Stimulated activated CD8-positive, alpha-beta memory T cell treated with anti-CD3 and anti-CD28 coated beads, Interleukin-4, amount 100 ng/mL, for 4 hours (primary cell): ENCODE measurements at places on chromosomes 5 and 9.
A peak's percentile ranks its signal among the peaks of the same experiment; 100 is the strongest.

- peak; percentile 3 for DNase-seq
These were observed at the start of gene FGFR4 for GRCh38 chr5:177086654-177087397. FGFR4 (plus strand) TSS chr5:177086915; CDS start chr5:177089603, 2,688 bp downstream.

GRCh38 chr5:175900157-175900556, 28.8 kb downstream of the CPLX2 start:
- DNase-seq: no peak

- no peak for DNase-seq
These were observed 167.1 kb upstream of the PAPPA start for GRCh38 chr9:115986508-115986907.

- no peak for DNase-seq
These were observed 14.0 kb upstream of the GPR151 start for GRCh38 chr5:146529984-146530383.

DNA sequence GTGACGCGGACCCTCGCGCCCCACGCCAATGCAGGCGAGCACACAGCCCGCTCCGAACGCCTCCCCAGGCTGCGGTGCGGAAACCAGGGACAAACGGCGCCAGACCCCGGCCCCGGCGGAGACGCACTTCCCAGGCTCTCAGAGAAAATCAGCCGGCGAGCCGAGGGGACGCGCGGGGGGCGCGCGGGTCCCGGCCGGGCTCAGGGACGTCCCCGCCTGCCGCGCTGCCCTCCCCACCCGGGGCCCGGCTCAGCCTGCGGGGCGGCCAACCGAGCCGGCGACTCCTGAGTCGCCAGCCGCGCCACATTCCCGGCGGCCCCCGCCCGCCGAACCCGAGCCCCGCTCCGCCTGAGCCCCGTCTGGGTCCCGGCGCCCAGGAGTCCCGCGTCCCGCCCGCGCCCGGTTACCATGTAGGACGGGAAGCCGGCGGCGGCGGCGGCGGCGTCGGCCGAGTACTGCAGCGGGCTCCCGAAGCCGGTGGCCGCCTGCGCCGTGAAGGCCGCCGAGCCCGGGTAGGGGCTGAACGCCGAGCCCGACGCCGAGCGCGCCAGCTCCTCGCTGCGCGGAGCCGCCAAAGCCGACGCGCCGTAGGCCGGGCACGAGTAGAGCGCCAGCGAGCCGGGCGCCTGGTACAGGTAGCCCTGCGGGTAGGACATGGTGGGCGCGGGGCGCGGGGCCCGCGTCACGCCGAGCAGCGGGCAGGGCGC, 566 bp downstream of the IRX2 start:
- no peak for DNase-seq

- no peak for DNase-seq
These were observed 17.5 kb downstream of the TNIP1 start for GRCh38 chr5:151063142-151063989.

- no peak for DNase-seq
These were observed 36.8 kb downstream of the GPBP1 start for GRCh38 chr5:57210633-57211032.

DNA sequence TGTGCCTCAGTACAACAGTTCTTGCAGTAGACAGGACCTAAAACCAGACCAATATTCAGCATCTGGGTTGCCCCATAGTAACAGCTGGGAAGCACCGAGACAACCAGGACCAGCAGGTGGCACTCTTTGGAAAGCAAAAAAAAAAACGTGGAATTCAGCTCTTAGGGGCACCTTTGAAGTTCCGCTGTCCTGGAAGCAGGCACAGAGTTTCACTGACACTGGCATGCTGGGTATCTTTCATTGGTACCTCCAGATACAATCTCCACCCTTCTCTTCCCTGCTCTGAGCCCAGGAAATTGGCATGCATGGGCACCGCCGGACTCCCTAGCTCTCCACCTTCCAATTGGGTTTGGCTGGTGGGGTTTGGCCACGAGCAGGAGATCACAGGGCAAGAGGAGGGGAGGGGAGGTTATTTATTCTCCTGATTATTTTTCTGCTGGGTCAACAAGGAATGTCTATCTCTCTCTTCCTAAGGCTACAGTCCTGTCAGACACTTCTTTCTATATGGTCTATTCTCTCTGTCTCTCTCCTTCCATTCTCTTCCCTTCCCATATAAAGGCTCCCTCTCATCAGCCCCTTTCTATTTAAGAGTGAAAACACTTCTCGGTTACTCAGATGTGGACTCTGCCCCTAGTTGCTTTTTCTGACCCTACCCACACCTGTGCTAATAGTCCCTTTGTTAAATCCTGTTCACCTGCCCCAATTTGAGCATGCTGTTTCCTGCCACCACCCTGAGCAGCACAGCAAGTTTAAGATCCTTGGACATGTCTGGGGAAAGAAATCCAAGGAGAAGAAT, 1.9 kb upstream of the IDNK start:
- DNase-seq: no peak

DNA sequence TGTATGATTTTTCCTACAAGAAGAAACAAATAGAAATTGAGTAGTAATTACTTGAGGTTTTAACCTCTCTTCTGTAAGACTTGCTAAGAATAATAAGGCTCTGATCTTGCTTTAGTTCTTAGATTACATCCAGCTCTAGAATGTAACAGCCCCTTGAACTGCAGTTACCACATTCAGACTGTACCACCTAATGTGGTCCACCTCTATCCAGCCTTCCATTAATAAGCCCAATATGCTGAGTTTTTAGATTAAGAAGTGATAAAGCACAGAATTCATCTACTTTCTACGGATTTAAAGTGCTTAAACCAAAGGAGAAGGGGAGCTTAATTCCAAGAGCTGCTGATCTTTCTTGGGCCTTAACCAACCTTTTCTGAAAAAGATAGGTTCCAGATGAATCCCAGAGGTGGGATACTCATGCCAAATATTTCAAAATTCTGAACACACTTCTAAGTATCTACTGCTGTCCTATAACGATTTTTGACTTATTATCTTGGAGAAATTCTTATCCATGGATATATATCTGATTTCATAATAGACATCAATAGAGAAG, 131.5 kb downstream of the ZNF608 start:
- DNase-seq: no peak

GRCh38 chr9:32339424-32339823, 45.0 kb upstream of the ACO1 start:
- no peak for DNase-seq

DNA sequence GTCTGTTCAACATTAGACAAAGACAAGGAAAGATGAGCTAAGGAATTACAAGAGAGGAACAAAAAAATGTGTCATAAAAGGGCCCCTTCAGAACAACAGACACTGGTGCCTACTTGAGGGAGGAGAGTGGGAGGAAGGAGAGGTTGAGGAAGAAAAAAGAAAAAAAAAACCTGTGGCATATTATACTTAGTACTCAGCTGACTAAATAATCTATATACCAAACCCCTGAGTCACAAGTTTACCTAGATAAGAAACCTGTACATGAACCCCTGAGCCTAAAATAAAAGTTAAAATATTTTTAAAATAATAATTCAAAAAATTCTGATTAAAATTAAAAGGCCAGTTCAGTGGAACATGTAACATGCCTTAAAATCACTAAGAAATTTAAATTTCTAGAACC, 107.3 kb downstream of the MTREX start:
- no peak for DNase-seq

GRCh38 chr5:180810959-180811622, 8.5 kb upstream of the MGAT1 start:
- no peak for DNase-seq

GRCh38 chr5:9540791-9541190, 5.1 kb downstream of the SEMA5A start:
- no peak for DNase-seq

DNA sequence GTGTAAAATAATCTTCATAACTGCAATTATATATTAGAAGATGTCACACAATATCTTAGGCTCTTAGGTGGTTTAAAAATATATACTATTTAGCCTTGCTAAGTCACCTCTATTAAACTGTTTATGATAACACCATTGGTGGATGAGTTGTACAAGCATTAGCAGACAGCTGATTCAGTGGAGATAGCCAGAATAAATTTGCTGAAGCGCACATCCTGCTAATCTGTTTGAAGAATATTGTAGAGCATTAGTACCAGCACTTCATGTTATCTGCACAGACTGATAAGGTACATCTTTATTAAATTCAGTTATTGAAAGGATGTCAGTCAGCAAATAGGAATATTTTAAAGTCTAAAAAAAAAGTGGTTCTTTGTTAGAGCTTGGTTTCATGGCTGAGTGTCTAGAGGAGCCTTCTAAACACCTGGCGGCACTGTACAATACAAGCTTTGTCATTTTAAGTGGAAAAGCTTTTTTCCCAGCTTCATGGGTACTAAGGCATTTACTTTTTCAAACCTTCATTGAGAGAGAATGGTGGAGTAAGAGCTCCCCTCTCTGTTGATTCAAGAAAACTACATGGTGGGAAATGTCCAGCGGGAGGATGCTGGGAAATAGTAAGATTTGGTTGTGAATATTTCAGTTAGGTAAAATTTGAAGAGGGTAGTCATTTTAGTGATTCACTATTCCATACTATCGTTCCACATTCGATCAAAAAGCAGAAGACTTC, 275.1 kb downstream of the SLF1 start:
- DNase-seq: no peak

- no peak for DNase-seq
These were observed 491.2 kb upstream of the TLE4 start for GRCh38 chr9:79080536-79080935.

DNA sequence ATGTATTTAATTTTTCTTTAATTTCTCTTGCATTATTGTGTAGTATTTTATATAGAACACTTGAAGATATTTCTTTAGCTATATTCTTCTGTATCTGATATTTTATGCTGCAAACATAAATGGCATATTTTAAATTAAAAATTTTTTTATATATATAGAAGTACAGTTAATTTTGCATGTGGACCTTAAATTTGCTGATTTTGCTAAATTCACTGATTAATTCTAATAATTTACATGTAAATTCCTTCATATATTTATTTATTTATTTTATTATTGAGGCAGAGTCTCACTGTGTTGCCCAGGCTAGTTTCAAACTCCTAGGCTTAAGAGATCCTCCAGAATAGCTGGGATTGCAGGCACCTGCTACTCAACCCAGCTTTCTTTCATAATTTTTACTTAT, 276.9 kb downstream of the PRR16 start:
- no peak for DNase-seq

GRCh38 chr5:1331861-1332405, 13.0 kb downstream of the CLPTM1L start:
- no peak for DNase-seq

DNA sequence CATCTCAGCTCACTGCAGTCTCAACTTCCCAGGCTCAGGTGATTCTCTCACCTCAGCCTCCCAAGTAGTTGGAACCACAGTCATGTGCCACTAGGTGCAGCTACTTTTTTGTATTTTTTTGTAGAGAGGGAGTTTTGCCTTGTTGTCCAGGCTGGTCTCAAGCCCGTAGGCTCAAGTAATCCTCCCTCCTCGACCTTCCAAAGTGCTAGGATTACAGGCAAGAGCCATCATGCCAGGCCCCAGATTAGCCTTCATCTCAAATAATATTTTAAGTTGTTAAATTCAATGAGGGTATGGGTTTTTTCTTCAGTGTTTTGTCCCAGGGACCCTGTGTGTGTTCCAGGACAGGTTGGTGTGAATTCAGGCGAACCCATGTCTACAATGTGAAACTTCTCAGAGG, 12.5 kb upstream of the RFESD start:
- no peak for DNase-seq

GRCh38 chr5:153885141-153885540, 153.6 kb downstream of the FAM114A2 start:
- no peak for DNase-seq

GRCh38 chr9:107949061-107949460, 459.5 kb upstream of the KLF4 start:
- no peak for DNase-seq

DNA sequence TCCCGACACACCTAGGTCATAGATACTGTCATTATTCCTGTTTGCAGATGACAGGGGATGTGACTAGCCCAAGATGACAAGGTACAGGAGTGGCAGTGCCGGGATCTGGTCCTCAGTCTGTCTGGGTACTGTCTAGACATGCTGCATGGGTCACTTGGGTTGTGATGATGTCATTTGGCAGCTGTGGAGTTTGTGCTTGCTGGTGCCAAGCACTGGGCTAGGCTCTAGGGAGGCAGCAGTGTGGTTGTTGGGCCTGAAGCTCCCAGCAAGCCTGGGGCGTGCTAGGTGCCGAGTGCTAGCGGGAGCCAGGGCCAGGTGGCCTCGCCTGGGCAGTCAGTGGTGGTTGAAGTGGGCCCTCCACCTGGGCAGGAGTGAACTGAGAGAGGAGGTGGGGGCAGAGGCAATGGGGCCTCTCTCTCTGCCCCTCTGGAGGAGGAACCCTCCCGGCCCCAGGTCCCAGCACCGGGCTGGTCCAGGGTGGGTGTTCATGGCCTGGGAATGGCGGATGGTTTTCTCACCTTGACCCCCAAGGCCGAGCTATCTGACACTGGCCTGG, 8.8 kb upstream of the ASB6 start:
- no peak for DNase-seq

DNA sequence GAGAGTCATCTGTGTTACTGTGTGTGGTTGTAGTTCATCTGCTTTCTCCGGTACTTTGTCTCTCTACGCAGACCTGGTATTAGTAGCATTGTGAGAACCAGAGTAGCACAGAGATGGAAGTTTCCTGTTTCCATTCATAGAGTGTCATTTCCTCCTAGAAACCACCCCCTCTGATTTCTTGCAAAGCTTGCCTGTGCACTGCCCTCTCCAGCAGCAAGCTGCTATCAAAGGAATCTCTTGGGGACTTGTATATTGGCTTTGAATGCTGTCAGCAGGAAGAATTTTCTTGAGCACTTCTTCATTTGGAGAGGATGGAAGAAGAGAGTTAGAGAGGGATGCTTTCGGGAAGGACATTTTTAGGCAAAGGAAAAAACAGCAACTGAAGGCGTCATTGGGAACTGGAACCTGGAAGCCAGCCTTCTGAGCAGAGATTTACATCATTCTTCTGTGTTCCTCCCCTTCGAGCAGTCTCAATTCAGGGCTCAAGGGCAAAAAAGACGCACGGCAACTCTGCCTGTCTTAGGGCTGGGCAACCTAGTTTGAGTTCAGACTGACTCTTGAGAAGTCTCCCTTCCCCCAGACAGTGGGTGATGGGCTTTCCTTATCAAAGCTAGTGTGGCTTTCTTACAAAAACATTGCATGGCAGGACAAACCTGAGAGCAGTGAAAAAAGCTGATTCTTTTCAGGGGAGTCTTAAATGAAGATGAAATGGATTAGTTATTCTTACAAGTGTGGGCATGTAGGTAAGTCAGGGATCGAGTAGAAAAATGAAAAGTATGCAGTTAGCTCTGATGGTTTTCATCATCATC, 226.3 kb downstream of the AOPEP start:
- DNase-seq: no peak

DNA sequence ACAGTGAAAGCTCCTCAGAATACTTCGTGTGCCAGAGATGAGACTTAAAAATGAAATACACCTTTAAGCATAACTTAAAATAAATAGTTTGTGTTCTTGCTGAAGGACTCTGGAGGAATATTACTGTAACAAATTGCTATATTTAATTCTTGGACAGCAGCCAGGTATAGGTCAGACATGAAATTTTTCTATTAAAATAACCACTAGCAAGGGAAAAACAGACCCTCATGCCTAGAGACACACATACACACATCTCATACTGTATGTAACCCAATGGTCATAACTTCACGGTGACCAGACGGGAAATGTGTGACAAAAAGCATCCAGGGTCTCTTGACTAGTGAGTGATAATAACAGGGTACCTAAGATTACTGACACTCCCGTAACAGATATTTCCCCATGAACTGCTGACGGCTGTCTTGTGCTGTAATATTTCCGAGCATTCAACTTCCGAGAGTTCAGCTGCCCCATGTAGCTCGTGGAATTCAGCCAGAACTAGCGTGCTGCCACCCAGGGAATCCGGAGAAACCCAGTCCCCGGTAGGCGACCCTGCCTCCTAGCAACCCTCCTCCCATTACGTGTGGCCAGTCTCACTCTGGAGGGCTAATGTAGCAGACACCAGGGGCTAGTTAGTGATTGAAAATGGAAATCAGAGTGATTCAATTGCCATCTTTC, 2295.1 kb upstream of the WWC1 start:
- DNase-seq: no peak
